Natural killer cell treated with Interleukin-12 subunit alpha and Interleukin-12 subunit beta and Interleukin-15 and Interleukin-18, amount 100 ng/mL, for 72 hours (primary cell): ENCODE measurements at places on chromosomes 7 and 10. TPM values are rescaled to one million over a fixed set of nuclear protein-coding genes. Genes with fewer than 3 reads are reported as not detected.

The BLNK gene
- total RNA-seq, result not detected

- H3K4me1 ChIP-seq, result peaks cover 48% of the 10 kb centered on the region
- H3K27ac ChIP-seq, result peak overlapping the region; percentile 80
- DNase-seq, result no peak
- no peaks in the 10 kb centered on the region for H3K36me3 ChIP-seq
- no peaks in the 10 kb centered on the region for H3K27me3 ChIP-seq
Observed at GRCh38 chr7:37441386-37441760, 7.3 kb downstream of the ELMO1 start.

The ADCY1 gene
- total RNA-seq, result 0.10 TPM

- no peaks in the 10 kb centered on the region for H3K27me3 ChIP-seq
- DNase-seq, result no peak
- H3K4me1 ChIP-seq, result peaks cover 26% of the 10 kb centered on the region
- no peak overlapping the region for H3K4me3 ChIP-seq
- H3K36me3 ChIP-seq, result peaks cover 32% of the 10 kb centered on the region
- no peak overlapping the region for H3K27ac ChIP-seq
Observed at GRCh38 chr7:44482502-44483485, 7.7 kb downstream of the NUDCD3 start.

DNA sequence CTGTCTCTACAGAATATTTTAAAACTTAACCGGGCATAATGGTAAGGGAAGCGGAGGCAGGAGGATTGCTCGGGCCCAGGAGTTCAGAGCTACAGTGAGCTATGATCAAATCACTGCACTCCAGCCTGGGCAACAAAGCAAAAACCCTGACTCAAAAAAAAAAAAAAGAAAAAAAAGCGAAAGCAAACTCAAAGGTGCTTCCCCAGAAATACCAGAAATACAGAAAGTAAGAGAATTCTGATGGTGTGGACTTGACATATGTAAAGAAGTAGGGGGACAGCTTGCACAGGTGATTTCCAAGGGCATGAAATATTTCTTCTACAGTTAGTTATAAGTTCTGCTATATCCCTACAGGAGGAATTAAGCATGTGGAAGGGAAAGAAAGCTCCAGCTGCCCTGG lies 69.7 kb upstream of the APBB1IP start:
- no peak for DNase-seq
- H3K27ac ChIP-seq, result no peak overlapping the region
- H3K36me3 ChIP-seq, result peaks cover 14% of the 10 kb centered on the region
- H3K4me3 ChIP-seq, result no peak overlapping the region
